Esophagus mucosa (tissue), 1 donor: ENCODE measurements at places on chromosomes 1 and 21. TPM values are rescaled to one million over a fixed set of nuclear protein-coding genes. Genes with fewer than 3 reads are reported as not detected.

Gene RSPO1
- 0.20 TPM for total RNA-seq

Gene PLCH2
- 21.0 TPM for total RNA-seq

Gene CD5L
- not detected for total RNA-seq

Gene TMEM200B
- 1.4 TPM for total RNA-seq

Gene RHBDL2
- total RNA-seq = 16.1 TPM

Gene HES4
- 15.7 TPM for total RNA-seq

Gene EPHA2
- 146 TPM for total RNA-seq

- ATAC-seq = no peak
Observed at GRCh38 chr1:42348498-42348897, 13.5 kb upstream of the FOXJ3 start.

- ATAC-seq = no peak
Observed at GRCh38 chr1:72634946-72635345, 352.6 kb upstream of the NEGR1 start.

DNA sequence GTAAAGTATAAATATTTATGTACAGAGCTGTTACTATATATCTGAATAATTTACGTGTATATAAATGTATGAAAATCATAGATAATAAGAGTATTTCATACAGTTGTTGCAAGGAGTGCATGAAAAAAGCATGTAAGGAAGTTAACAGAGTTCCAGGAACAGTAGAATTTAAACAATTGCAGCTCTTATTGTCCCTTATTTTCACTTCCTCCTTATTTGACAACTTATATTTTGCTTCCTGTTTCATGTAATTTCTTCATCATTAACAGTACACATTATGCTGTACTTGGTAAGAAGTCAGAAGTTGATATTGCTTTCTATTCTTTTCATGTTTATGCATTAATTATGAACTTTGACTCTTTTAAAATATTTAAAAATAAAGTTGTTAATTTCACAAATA lies 681.5 kb downstream of the LRRIQ3 start:
- no peak for ATAC-seq

DNA sequence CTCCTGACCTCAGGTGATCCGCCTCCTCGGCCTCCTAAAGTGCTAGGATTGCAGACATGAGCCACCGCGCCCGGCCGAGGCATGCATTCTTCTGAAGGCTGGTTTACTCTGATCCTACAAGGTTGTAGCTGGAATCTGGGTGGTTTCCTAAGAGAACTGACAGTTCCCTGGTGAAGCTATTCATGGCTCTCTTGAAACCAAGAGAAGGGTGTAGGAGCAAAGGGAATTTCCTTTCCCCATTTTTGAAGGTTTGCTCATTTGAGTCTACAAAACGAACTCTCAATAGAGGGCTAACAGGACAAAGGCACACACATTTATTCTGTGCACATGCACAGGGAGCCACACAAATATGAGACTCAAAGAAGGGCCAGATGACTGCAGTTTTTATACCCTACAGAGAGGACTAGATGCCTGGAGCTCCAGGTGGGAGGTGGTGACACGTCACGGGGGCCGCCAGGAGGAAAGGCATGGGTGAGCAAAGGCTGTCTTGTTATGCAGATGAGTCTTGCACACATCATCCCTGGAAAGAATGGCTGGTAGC lies 49.5 kb upstream of the ERRFI1 start:
- ATAC-seq = peak; percentile 12

DNA sequence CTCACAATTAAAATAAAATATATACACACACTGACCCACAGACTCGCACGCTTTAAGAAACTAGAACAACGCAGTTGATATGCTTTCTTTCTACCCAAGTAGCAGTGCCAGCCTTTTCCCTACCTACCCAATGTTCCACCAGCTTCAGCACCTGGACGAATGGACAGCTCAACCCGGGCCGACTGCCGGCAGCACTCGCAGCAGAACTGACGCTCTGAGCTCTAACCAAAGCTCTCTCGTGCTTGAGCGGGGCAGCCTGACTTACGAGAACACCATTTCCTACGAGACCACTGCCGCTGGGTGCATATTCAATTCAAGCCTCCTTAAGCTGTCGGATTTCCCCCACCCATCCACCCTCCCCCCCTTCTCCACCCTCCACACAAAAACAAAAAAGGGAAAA lies 127.4 kb upstream of the DPYD start:
- ATAC-seq = peak; percentile 89

GRCh38 chr1:116503546-116504307 lies 67.1 kb downstream of the CD58 start:
- no peak for ATAC-seq

GRCh38 chr1:205933671-205934618 lies 9.3 kb downstream of the SLC26A9 start:
- peak; percentile 68 for ATAC-seq

GRCh38 chr1:192448026-192448578 lies 127.5 kb upstream of the RGS1 start:
- ATAC-seq = no peak

- ATAC-seq = no peak
Observed at GRCh38 chr1:79928901-79929300, 922.4 kb upstream of the ADGRL4 start.
